ENCODE measurements at places on chromosomes 5 and 9. TPM values are rescaled to one million over a fixed set of nuclear protein-coding genes. Genes with fewer than 3 reads are reported as not detected.

PCDHB12 gene
- total RNA-seq: not detected

DNA sequence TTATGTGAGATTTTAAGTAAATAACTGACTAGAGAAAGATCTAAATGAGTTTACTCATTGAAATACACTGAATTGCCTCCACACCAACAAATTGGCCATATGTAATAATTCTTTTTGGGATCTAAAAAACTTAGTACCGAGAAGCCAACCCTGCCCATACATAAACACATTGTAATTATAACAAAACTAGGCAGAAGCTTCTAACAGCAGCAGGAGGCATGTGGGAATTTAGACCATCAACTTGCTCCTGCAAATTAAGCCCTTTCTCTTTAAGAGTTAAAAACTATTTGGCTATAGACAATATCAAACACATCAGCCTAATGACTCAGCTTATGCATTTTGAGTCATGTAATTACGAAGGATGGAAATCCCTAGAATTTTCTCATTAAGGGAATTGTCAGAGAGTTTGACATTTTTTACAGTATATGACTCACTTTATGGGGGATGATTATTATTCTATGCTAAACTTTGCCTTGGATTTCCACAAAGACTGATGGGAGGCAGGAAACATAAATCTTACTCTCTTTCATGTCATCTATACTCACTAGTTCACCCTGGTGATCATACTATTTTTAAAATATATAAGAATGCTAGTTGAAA is 1.0 kb downstream of the IL7R start:
- H3K27me3 ChIP-seq: no peaks in the 10 kb centered on the region
- peak overlapping the region; percentile 99 for H3K27ac ChIP-seq
- H3K36me3 ChIP-seq: peaks cover 95% of the 10 kb centered on the region

SPATA31E1 gene
- total RNA-seq: not detected

DNA sequence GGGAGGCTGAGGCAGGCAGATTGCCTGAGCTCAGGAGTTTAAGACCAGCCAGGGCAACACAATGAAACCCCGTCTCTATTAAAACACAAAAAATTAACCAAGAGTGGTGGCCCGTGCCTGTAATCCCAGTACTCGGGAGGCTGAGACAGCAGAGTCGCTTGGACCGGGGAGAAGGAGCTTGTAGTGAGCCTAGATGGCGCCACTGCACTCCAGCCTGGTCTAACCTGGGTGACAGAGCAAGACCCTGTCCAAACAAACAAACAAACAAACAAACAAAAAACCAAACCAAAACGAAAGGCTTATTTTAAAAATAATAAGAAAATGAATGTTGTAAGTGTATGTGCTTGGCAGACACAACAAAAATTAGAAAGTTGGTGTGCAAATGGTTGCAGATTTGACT is 536.3 kb upstream of the PTPRD start:
- no peak overlapping the region for H3K27ac ChIP-seq
- no peaks in the 10 kb centered on the region for H3K36me3 ChIP-seq
- DNase-seq: no peak

FOXD4L6 gene
- not detected for total RNA-seq
